ENCODE measurements at places on chromosomes 5 and 9.

- no peak for DNase-seq
These were observed 236.2 kb downstream of the TLE4 start for GRCh38 chr9:79807971-79808370.

- DNase-seq = no peak
These were observed 14.6 kb downstream of the MAP1B start for GRCh38 chr5:72121780-72122445.

GRCh38 chr5:16791904-16792597, 144.0 kb downstream of the MYO10 start:
- no peak for DNase-seq

- no peak for DNase-seq
These were observed 144.8 kb upstream of the ADCY2 start for GRCh38 chr5:7251132-7251531.

- DNase-seq = no peak
These were observed 4.5 kb downstream of the DBN1 start for GRCh38 chr5:177468685-177469628.

- no peak for DNase-seq
These were observed 53.7 kb downstream of the TMOD1 start for GRCh38 chr9:97555164-97555563.

- no peak for DNase-seq
These were observed 6.7 kb upstream of the SMIM15 start for GRCh38 chr5:61168951-61169350.

DNA sequence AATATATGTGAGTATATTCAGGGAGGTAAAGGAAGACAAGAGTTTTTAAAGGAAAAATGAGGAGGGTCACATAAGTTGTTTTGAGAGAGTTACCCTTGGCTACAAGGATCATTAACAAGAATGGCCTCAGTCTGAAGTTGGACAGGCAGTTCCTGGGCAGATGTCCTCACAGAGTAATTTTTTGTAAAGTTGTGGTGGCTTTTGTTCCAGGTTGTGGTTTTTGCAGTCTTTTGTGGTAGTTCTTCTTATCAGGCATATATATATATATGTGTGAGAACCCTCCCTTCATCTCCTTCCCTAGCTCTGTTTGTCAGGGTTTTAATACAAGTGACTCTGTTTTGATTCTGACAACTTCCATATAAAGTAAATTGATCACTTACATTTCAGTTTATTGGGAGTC, 60.0 kb downstream of the CSNK1G3 start:
- DNase-seq = no peak

DNA sequence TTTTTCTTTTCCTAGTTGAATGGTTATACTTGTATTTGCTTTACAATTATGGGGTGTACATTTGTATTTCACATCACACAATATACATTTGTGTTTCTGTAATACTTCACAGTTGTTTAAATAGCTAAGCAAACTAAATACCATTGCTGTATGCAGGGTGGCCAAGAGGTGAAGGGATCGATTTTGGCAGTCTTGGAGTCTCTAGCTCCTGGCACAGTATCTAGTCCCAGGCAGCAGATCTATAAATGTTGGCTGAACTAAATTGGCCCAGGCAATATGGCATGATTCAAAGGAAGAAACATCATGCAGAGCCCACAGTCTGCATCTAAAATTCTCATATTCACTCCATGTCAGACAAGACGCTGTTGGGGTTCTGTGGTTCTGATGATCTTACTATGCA, 110.1 kb upstream of the GPBP1 start:
- DNase-seq = no peak

GRCh38 chr5:119347991-119348390, 7.8 kb upstream of the TNFAIP8 start:
- no peak for DNase-seq

- no peak for DNase-seq
These were observed 84.9 kb downstream of the KLHL3 start for GRCh38 chr5:137651022-137651421.

DNA sequence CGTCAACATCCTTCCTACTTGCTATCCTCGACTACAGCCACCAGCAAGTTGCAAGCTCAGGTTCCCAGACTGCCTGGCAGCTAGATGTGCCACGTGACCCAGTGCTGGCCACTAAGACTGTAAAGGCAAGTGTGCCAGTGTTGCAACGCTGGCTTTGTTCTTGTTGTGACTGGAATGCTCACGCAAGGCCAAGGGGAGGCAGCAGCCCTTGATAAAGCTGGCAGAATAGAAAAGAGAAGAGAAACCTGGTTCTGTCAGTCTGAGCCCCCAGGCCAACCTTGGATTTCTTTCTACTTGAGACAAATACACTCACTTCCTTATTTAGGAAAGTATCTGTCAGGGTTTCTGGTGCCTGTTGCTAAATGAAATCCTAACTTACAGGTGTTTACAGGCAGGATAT, 113.0 kb downstream of the KLHL3 start:
- no peak for DNase-seq

GRCh38 chr5:87242242-87242641, 25.4 kb upstream of the RASA1 start:
- DNase-seq = no peak

- DNase-seq = no peak
These were observed 969 bp downstream of the CLK4 start for GRCh38 chr5:178625679-178626483.

- DNase-seq = no peak
These were observed 29.0 kb upstream of the PRR16 start for GRCh38 chr5:120435129-120435528.

GRCh38 chr5:55973296-55973695, 21.5 kb downstream of the IL6ST start:
- DNase-seq = no peak

DNA sequence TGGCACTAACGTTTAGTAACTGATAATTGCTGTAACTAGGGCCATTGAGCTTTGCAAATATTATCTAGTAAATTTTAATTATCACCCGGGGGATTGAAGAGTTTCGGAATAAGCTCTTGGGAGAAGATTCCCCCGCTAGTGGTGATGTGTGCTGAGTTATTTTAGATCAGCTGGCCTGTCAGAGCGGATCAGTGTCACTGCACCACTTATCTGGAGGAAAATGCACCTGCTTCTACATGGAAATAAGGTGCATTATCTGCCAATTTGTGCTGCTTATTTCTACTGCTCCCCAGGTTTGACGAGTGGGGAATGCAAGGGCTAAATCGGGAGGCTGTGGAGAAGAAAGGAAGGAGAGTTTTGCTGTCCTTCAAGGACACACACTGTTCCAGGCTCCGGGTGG, 518.6 kb downstream of the TLE4 start:
- no peak for DNase-seq

DNA sequence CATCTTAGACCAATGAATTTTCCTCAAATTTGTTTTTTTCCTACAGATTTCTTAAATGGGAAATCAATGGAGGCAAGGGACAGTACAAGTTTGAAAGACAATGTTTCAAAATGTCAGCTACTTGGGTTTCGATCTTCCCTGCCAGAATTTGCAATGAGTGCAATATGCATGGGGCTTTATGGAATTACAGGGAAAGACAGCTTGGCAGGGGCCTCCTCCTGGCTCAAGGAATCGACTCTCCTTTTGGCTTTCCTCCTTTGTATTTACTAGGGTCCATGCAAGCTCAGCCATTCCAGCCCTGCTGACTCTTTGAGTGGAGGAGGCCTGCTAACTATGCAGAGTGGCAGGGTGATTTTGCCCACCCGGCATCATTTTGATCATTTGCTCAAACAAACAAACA, 63.2 kb downstream of the MED27 start:
- no peak for DNase-seq

GRCh38 chr9:127959841-127960409, 20.9 kb downstream of the EEIG1 start:
- no peak for DNase-seq

DNA sequence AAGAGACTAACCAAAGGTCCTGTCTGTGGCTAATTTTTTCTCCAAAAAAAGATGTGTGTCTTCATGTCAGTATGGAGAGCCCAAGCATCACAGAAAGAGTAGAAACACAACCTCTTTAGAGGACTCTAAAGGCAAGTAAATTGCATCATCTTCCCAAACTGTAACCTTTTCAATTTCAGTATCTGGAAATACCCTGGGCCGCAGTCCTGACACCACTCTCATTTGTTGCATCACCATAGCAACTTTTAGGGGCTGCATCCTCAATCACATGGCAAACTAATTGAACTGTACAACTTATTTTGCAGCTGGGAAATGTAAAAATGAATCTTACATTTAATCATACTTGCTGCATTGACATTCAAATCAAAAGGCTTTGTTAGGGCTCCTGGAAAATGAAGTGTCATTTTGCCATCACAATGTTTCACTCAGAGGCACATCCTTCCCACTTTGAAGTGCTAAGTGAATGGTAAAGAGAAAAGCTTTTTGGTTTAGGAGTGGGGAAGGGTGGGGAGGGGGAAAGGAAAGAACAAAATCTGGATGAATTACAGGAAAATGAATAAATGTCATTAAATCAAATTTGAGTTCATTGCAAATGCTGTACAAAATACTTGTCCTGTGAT, 60.6 kb upstream of the GRIA1 start:
- DNase-seq = no peak

DNA sequence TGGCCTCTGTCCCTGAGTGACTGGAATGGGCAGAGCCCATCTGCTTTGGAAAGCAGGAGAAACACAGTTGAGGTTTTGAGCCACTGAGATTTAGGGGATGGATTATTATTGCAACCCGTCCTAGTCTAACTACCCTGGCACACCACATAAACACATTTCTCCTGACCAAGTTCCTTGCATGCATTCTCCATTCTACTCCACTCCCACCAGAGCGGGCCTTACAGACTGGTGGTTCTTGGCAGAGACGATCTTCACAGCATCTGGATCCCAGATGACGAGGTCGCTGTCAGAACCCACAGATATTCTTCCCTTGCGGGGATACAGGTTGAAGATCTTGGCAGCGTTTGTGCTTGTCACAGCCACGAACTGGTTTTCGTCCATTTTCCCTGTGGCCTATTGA, 111.0 kb downstream of the DPYSL3 start:
- DNase-seq = no peak

DNA sequence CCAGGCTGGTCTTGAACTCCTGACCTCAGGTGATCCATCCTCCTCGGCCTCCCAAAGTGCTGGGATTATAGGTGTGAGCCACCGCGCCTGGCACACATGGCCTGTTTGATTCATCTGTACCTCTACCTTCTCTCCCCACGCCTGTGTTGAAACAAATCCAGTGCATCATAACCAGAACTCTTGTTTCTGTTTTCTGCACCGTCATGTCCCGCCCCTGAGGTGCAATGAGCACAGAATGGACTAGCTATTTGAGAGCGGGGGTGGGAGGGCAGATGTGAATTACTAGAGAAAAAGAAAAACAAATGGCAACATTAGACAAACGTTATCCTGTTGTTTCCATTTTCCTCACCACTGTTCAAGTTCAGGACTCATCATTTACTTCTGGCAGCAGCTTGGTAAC, 10.7 kb upstream of the FAM193B start:
- DNase-seq = no peak

DNA sequence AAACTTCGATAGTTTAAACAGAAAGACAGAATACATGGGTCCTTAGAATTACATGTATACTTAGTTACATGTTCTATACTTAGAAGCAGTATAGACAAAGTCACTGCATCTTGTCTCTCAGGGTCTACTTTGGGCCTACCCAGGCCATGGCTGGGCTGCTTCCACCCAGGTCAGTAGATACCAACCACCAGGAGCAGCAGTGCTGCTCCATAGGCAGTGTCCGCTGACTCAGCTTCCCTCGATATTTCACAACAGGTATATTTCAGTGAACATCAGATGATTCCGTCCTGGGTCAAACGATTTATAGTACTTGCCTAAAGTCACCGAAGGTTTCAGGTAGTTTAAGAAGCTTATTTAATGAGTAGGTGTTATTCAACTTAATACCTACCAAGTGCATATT, 18.0 kb downstream of the IARS1 start:
- no peak for DNase-seq

- no peak for DNase-seq
These were observed 318.4 kb upstream of the ZNF608 start for GRCh38 chr5:125064621-125065438.

DNA sequence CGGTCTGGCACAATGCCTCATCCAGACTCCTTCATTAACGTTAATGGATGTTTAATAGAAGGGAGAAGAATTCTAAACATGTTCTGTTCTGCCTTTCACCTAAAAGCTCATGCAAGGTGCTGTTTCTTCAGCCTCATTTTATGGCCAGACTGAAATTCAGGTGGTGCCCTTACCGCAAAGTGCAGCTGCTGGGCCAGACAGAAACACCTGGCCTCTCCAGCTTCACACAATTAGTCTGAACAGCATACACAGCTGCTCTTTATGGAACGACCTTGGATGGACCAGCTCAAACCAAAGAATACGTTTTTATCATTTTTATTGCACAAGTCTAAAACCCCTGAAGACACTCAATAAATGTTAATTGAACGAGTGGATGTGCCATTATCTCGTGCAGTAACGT, 4.6 kb downstream of the SNCAIP start:
- DNase-seq = no peak

DNA sequence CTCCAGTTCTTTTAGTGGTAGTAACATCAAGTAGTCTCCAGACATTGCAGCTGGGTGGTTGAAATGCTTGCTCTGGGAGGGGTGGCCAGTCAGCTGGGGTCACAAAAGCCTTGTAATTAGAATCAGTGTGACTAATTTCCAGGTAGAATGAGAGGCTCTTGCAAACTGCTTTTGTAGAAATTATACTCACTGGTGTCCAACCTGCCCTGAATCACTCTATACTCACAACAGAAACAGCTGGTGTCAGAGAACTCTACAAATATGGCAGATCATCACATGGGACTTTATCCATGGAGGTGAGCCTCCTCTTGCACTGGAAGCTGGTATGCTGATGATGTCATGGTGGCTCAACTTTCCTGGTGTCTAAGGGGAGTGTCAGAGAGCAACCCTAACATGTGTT, 71.3 kb downstream of the SH3TC2 start:
- no peak for DNase-seq

- DNase-seq = no peak
These were observed 9.5 kb downstream of the OR2S2 start for GRCh38 chr9:35948451-35948850.

- DNase-seq = no peak
These were observed 737 bp downstream of the SLC1A3 start for GRCh38 chr5:36607114-36607571.

DNA sequence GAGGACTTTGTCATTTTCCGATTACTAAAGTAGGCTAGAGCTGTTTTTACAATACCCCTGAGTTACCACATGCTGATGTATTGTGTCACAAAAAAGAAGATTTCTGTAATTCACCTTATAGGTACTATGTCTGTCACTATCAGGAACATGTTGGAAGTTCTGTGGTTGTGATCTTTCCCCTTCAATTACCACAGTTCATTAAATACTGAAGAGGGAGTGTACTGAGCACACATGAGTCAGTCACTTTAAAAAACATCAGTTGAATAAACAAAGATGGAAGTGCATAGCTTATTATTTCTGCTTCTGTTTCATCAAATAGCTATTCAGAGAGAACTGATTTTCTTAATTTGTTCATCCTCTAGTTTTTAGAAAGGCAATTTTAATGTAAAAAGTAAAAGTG, 31.7 kb downstream of the AP3S1 start:
- DNase-seq = no peak

DNA sequence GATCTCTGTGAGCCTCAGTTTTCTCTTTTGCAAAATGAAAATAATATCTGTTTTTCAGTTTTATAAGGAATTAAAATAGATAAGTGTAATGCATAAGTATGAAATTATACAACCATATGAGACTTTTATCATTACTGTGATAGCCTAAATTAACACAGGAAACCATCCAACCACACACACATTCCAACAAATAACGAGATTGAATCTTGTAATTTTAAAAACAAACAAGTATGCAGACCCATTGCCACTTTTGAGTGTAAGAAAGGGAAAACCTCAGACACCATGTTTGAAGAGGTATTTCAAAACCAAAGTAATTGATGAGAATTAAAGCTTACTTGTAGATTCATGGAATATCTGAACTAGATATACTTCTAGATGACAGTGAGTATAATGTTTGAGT, 32.0 kb downstream of the XRCC4 start:
- DNase-seq = no peak
